ENCODE measurements at places on chromosomes 2 and 18.

DNA sequence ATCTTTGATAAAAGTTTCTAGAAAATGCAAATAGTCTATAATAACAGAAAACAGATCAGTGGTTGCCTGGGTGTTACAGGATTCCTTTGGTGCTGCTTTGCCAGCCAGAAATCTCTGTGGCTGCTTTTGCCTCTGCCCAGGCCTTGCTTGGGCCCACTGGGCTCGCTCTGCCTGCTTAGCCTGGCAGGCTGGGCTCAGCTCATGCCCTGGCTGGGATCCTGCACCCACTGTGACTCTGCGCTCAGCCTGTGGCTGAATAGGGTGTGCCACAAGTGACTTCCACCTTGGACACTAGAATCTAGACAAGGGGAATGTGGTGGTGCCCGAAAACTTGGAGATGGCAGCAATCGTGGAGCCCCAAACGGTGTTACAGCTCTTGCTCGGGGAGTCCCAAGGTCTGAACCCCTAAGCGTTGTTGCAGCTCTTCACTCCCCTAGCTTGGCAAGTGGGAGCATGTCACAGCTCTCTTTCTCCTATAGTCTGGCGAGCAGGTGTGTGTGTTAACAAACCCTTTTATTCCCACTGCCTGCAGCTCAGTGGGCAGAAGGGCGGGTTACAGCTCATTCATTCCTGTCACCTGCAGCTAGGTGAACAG, 50.9 kb downstream of the FBXO48 start:
- no peak for DNase-seq

DNA sequence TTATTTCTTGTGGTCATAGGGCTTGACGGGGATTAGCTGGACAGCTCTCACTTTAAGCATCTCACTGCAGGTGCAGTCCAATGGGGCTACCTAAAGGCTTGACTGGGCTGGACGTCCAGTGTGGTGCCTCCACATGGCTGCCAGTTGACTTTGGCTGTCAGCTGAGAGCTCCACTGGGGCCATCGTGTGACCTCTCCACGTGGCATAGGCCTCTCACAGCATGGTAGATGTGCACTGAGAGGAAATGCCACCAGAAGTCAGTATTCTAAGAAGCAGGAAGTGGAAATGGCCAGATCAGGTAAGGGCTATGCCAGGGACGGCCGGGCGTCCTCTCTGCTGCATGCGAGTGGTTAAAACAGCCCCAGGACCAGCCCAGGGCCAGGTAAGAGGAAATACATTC, 105.2 kb upstream of the TWIST2 start:
- DNase-seq, result no peak

DNA sequence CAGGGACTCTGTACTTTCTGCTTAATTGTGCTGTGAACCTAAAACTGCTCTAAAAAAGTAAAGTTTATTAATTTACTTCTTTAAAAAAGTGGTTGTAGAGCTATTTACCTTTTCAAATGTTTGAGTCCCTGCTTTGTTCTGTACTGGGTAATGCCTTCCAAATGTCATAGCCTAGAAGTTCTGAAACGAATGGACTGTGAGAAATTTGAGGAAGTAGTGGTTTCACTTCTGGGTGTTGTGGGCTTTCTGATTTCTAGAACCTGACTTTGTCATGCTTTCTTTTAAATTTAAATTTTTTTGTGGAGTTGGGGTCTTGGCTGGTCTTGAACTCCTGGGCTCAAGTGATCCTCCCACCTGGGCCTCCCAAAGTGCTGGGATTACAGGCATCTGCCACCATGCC, 44.6 kb downstream of the SMAD4 start:
- DNase-seq, result no peak

GRCh38 chr18:3086871-3087270, 73.9 kb upstream of the LPIN2 start:
- no peak for DNase-seq

DNA sequence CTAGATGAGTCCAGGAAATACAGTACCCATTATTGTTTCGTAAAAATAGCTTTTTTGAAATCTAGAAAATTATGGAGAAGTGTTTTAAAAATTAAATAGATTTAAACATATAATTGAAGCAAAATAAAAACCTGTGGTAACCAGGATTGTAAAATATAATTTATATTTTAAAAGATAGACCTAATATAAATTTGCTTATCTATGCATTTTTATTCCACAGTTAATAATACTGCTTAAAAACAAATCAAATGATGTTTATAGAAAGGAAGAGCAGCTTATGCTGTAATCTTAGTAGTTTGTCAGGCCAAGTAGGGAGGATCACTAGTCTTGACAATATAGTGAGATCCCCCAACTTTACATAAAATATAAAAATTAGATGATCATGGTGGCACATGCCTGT, 388.9 kb upstream of the CNTNAP5 start:
- DNase-seq, result no peak

DNA sequence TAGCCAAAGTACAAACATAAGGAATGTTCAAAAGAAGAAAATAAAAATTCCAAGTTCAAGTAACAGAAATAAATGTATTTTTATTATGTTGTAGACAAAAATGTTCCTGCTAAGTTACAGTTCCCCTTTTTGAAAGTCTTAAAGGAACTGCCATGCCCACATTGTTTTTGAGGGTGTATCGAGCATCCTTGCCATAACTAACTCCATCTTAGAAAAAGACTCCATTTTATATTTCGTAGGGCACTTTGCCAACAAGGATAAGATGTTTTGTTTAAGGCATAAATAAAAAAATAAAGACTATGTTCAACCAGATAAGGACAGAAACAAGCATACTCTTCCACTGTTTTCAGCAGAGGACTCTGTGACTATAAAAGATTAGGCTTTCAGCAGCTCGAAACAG, 67.3 kb downstream of the TMEM237 start:
- DNase-seq, result no peak

DNA sequence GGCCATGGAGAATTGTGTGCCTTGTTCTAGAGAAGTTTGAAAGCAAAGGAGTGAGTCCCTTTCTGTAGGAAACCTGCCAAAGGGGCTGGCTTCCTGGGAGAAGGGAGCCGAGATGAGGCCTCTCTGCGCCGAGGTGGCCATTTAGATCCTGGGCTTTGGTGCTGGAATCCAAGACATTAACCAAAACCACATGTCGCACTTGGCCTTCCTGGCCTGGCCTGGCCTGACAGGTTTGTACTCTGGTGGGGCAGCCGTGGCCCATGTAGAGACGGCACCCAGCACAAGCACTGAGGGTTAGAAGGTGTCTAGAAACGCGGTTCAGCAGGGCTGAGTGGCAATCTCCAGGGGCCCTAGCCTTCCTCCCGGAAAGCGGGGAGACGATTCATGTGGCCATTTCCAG, 7.1 kb downstream of the CNNM3 start:
- DNase-seq, result no peak

GRCh38 chr18:39571511-39571910, 2005.9 kb upstream of the CELF4 start:
- DNase-seq, result peak; percentile 8

GRCh38 chr2:191151331-191151730, 537 bp upstream of the STAT4 start:
- no peak for DNase-seq

DNA sequence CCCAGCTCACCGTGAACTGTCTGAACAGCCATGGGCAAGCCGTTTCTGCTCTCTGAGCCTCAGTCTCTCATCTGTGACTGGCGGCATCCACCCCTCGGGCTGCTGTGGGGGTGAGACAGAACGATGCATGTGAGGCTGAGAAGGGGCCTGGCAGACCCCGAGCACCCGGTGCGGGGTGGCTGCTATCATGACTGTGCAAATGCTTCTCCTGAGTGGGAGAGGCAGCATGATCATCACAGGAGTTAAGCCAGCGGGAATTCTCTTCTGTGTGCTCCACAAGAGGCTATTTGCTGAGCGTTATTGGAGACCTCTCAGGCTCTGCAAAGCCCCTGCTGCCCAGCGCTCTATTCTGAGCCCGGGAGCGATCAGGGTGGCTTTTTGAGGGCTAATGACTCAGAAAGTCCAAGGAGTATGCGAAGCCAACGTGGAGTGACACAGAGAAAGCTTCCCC, 45.8 kb upstream of the ID2 start:
- no peak for DNase-seq

GRCh38 chr18:76892832-76893231, 70.5 kb downstream of the ZNF236 start:
- no peak for DNase-seq

DNA sequence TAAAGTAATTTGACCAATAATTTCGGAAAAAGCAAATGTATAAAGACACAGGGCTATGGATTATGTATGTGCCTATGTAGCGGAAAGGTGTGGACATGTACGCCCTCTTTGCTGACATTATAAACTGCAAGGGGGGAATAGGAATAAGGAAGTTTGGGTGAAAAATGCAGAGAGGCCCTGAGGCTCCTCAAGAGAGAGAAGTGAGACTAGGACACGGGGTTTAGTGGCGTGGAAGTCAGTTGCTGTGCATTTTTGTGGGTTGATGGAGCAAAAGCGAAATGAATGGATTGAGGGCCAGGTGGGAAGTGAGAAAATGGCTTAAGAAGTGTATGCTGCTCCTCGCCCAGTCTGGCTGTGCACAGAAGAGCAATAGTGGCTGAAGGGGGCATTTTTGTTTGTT, 96.2 kb upstream of the B3GNT7 start:
- DNase-seq, result no peak

DNA sequence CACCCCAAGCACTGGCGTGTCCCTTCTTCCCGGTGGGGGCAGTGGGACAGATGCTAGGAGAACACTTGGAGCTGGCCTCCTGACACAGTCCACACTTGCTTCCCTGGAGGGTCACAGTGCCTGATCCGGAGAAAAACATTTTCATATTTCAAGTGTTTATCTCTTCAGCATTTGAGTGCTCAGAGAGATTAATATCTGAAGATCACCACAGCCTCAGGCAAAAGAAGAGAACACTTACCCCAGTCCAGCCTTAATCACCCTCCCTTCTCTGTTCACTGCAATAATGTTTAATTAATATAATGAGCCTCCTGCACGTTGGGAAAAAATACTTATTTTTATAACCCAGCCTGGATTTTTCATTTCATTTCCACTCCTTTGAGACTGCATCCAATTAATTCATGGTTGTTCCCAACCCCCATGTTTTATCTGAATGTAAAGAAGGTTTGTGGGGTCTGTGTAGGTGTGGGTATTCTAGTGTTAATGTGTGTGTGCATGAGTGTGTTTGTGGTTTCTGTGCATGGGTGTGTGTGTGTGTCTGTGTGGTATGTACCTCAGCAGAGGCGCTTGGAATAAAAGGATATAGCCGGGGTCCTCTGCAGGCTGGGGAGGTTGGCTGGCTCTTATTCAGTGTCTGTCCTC, 72.1 kb downstream of the NRP2 start:
- DNase-seq, result no peak

- no peak for DNase-seq
Measured at GRCh38 chr2:228352048-228352447, 170.6 kb upstream of the SPHKAP start.

DNA sequence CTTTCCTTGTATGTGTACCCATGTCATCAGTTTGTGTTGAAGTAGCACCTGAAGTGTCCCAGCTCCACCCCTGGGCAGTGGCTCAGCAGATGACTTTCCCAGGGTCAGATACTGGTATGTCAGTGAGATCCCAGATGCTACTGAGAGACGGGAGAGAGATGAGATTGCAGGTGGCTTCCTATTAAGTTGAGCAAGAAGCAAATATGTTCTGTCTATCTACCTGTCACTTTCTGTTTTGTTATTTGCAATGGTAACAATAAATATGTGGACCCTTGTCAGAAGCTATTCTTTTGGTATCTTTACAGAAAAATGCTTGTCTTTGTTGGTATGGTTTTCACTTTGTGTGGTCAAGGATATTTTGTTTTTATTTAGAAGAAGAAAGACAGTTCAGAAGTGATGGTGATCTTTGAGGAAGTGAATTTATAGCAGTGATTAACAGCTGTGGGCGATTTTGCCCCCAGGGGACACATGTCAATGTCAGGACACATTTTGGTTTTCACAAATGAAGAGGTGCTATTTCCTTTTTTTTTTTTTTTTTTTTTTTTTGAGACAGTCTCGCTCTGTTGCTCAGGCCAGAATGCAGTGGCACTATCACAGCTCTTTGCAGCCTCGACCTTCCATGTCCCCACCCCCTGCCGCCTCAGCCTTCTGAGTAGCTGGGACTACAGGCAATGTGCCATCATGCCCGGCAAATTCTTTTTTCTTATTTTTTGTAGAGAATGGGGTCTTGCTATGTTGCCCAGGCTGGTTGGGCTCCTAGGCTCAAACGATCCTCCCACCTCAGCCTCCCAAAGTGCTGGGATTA, 21.4 kb downstream of the MGAT5 start:
- DNase-seq, result no peak

- no peak for DNase-seq
Measured at GRCh38 chr2:71675296-71675695, 221.9 kb downstream of the DYSF start.

DNA sequence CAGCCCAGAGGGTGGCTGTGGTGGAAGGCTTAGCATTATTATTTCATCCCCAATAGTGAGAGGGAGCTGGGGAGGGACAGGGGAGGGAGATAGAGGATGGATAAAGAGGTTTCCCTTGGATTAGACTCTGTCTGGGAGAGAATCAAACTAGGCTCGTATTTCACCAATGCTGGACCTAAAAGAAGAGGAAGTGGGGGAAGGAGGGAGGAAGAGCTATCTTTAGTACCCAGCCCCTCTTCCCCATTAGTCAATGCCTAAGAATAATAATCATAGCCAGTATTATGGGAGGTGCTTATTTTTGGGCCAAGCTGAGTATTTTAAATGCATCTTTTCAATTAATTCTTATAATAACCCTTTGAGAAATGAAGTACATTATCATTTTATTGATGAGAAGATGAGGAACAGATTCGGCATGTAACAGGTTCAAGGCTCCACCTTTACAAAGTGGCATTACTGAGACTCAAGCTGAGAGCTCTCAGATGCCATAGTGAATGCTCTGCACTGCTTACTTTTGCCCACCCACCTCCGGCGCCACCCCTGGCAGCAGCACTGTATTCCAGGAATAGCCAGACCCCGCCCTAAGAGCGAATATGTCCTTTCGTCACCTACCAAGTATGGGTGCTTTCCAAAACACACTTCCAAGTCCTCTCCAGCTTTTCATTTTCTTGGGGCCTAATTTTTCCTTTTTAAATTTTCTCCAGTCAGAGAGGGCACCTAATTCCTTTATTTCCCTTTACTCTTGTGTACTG, 21.0 kb downstream of the PAX8 start:
- DNase-seq, result no peak

GRCh38 chr2:109129356-109129920, 433 bp downstream of the SH3RF3 start:
- DNase-seq, result no peak

DNA sequence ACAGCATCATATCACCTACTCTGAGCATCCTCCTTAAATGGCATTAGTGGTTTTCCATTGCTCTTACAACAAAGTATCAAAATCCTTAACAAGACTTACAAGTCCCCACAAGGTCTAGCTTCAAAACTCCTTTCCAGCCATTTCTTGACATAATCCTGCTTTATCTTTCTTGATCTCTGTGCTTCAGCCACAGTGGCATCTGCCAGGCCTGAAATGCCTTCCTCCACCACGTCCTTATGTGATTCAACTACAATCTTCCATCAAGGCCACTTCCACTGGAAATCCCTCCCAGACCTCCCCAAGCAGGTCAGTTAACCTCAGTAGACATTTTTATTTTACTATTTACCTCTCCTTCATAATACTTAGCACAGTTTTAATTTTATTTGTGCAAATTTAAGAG, 83.8 kb upstream of the CCDC150 start:
- no peak for DNase-seq

All from RKO (cell line).